ENCODE measurements at places on chromosomes 12 and 14. TPM values are rescaled to one million over a fixed set of nuclear protein-coding genes. Genes with fewer than 3 reads are reported as not detected.
A peak's percentile ranks its signal among the peaks of the same experiment; 100 is the strongest.

GRCh38 chr12:123813349-123813748 is 51.2 kb downstream of the DNAH10 start:
- no peak for DNase-seq

The P2RX2 gene
- polyA plus RNA-seq = 1.7 TPM

DNA sequence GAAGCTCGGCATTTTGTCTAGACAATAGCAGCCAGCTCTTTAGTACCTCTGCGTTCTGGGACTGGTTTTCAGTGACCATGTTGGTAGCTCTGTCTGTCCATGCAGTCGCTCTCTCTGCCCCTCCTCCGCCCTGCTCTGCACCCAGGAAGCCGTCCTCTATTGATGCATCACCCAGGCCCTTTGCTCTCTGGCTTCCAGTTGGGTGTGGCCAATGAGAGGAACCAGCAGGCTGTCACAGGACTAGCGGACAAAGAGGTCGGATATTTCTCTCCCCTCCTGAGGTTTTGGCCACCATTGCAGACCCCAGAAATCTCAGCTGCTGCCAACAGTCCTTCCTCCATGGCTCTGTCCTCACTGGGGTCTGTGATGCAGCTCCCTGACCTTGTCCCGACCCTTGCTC is 180.6 kb downstream of the TMEM132D start:
- no peak for DNase-seq

The BIN2 gene
- polyA plus RNA-seq = 3.2 TPM

The ACVRL1 gene
- polyA plus RNA-seq = 37.0 TPM

- DNase-seq = peak; percentile 90
Observed at GRCh38 chr14:22872033-22872832, 693 bp downstream of the LRP10 start.

DNA sequence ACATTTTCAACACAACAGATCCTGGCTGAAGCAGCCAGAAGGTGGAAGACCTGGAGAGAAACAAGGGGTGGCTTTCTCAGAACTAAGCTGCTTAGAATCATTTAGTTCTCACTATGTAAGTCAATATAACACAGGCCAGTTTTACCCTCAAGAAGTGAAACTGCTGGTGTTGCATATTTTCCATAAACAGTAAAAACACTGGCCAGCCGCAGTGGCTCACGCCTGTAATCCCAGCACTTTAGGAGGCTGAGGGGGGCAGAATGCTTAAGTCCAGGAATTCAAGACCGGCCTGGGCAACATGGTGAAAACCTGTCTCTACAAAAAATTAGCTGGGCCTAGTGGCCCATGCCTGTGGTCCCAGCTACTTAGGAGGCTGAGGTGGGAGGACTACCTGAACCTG is 11.6 kb downstream of the STX2 start:
- no peak for DNase-seq

GRCh38 chr12:53963434-53964314 is 9.0 kb downstream of the HOXC12 start:
- DNase-seq = no peak

- DNase-seq = no peak
Observed at GRCh38 chr12:78156751-78157150, 326.1 kb downstream of the NAV3 start.

The AICDA gene
- 0.61 TPM for polyA plus RNA-seq

DNA sequence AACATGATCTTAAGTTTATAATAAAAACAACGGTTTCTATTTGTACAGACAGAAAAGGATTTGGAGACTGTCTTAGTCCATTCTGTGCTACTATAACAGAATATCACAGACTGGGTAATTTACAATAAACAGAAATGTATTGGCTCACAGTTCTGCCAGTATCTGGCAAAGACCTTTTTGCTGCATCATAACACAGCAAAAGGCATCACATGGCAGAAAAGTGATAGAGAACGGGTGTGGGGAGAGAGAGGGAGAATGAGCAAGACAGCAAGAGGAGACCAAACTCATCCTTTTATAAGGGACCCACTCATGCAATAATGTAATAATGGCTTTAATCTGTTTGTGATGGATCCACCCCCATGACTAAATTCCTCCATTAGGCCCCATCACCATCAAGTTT is 17.0 kb upstream of the NUDT4 start:
- no peak for DNase-seq

DNA sequence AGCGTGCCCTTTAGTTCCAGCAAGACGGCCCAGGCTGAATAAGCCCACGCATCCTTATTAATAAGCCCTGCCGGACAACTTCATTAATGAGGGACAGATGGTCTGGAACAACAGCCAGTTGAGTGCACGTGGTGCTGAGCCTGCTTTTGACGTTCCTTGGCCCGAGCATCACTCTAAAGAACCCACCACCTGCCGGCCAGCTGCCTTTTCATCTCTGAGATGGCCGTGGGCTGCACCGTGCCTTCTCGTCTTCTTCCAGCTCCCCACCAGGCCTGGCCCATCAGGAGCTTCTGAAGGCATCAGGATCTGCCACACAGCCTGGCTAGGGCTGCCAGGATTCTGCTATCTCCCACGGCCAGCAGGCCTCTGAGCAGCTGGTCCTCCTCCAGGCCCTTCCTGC is 80.0 kb downstream of the AACS start:
- DNase-seq = no peak

The ZFYVE21 gene
- 55.3 TPM for polyA plus RNA-seq

DNA sequence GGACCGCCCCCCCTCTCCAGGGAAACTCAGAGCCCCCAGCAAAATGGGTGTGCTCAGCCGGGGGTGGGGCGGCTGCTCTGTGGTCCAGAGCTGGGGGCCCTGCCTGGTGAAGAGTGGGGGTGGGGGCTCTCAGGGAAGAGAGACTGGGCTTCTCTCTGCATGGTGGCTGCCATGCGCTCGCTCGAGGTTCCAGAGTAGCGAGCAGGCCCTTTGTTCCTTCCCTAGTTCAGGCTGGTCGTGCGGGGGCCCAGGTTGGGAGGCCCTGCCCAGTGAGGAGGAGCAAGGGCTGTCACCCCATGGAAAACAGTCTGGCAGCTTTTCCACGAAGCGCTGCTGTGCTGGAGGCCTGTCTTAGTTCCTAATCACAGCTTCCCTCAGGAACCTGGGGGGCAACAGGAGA is 134.6 kb downstream of the AEBP2 start:
- no peak for DNase-seq

GRCh38 chr14:94960285-94961001 is 190.5 kb upstream of the GSC start:
- no peak for DNase-seq

- DNase-seq = no peak
Observed at GRCh38 chr12:7695566-7696197, at the start of gene GDF3. GDF3 (minus strand) TSS chr12:7695775; CDS start chr12:7695728, 47 bp downstream.

DNA sequence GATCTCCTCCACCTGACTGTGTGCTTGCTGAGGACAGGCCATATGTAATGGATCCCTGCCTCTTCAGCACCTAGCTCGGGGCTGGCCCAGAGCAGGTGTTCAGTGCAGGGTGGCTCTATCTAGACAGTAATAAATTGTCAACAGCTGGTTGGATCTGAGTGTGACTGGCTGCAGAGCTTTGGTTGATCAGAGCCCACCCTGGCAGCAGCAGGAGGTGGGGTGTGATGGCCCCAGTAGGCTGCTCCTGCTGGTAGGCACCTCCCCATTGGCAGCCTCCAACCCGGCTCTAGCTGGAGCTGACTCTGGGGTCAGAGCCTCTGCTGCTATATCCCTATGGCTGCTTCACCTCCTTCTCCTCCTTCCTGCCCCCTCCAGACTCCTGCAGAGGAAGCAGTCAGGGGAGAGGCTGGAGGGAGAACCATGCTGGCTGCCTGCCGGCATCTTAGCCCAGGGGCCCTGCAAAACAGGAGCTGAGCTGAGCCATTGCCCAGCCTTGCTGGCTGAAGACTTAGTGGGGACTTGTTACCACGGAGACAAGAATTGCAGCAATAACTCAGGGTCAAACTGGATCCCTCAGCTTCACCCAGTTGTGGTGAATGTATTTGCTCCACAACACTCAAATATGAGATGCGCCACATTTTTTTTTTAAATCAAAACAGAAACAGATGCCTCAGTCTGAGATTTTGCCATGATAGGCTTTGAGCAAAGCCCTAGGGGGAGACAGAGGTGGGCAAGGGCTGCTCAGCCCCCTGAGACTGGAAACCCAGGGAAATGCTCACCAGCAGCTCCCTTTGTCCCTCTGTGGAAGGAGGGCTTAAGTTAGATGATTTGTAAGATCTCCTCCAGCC is 22.2 kb downstream of the TMEM63C start:
- DNase-seq = no peak

DNA sequence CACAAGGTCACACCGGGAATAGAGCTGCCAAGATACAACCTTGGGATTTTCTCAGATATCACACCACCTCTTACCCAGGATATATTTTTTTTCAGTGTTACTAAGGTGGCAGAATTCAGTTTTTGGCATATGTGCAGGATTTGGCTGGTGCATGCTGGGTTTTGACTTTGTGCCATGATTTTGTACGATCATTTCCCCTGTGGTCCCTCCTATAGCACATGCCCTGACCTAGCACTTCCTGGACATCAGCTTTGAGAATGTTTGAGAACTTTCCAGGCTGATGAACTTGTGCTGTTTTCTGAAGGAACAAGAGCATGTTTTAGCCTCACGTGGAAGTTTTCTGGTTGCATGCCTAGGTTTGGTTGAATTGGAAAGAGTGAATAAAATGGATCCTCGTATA is 11.0 kb upstream of the TBPL2 start:
- no peak for DNase-seq

DNA sequence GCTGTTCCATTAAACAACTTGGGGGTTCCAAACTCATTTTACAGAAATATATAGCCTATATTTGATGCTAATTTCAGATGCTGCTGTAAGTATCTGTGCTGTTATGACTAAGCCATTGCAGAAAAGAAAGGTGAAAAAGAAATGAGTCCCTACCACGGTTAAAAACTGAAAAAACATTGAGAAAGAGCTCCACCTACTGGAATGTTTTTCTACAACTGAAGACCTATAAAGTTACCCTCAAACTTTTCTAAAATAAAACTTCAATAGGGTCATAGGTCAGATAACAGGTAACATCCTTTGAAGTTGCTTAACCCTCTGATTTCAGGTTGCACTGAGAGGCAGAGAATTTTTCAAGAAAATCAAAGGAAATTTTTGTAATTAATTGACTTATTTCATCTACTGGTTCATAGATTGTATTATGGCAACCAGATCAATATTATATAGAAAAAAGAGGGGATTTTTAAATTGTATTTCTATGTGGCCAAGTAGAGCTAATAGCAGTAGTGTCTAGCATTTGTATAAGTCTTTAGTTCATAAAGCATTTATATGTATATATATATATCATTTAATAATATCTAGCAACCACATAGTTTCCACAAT is 279.9 kb downstream of the RPS29 start:
- no peak for DNase-seq

The FERMT2 gene
- polyA plus RNA-seq = 191 TPM

The MGAT4C gene
- 2.3 TPM for polyA plus RNA-seq

DNA sequence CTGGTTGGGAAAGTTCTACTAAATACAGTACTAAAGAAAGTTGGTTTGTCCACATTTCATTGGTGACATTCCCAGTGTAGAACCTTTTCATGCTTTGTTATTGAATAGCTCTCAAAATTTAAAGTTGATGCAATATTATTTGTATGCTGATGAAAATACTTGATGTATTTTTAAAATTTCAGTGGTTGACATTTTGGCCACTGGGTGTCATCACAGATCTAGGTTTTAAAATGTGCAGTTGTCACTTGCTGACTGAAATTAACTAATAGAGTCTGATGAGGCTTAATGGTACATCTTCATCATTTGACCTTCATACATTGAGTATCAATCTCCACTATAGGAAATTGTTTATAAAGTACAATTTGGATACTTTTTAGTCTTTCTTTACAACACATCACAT is 37.1 kb downstream of the CMAS start:
- DNase-seq = no peak

The GNB3 gene
- 8.4 TPM for polyA plus RNA-seq

DNA sequence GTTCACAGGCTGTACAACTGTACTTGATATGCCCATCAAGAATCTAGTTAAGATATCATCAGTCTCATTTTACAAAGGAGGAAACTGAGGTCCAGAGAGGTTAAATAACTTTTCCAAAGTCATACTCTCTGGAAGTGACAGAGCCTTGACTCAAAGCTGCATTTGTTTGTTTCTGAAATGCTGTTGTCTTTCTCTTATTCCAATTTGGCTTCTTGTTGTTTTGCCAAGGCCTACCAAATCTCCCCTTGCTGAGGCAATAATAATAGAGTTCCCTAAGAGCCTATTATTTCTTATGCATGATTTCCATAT is 79.8 kb upstream of the C12orf71 start:
- no peak for DNase-seq

The PGAM5 gene
- 23.6 TPM for polyA plus RNA-seq

The LRRC74A gene
- polyA plus RNA-seq = not detected

DNA sequence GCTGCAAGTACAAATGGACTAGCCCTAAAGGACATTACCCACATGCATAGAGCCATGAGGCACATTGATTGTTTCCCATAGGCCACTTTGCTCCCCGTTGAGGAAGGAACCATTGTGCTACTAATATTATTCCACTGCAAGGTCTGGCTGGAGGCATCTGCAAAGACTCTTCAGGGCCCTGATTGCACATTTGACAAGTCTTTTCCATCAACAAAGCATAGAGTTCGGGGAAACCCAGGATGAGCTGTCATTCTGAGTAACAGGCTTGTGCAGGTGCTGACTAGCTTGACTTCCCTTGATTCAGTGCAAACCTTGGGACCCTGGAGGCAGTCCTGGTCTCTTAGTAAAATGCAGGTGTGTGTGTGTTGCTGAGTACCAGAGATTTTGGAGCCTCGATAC is 73.8 kb downstream of the SUSD6 start:
- no peak for DNase-seq

GRCh38 chr12:89832336-89832735 is 123.7 kb upstream of the ATP2B1 start:
- no peak for DNase-seq

DNA sequence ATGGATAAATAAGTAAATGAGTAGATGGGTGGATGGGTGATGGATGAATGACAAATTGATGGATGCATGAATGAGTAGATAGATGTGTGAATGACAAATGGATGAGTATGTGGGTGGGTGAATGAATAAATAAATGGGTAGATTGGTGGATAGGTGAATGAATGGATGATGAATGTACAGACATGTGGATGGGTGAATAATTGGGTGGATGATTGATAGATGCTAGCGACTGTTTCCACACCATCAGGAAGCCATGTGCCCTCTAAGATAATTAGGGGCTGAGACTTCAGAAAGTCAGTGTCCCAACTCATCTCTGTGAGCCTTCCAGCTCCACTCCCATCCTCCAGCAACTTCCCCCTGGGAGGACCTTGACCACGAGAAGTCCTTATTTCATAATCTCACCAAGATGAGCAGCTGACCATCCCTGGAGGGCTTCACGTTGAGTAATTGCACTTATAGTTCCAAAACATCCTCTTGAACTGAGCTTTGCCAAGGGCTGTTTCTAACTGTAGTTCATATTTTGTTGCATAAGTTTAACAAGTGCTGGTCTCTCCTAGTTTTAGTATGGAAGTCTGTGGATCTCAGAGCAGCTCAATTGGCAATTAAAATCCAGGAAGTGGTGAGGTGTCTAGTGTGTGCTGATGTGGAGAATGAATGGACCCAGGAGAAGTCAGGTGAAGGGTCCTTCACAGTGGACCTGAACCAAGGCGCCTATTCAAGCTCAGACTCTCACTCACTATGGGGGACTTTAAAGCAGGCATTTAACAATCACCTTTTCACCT is 295.7 kb downstream of the ADGRD1 start:
- no peak for DNase-seq

GRCh38 chr14:77139540-77140358 is 1.8 kb downstream of the ZDHHC22 start:
- DNase-seq = no peak
